RWPE2 (cell line): ENCODE measurements at places on chromosomes 1 and 21.

DNA sequence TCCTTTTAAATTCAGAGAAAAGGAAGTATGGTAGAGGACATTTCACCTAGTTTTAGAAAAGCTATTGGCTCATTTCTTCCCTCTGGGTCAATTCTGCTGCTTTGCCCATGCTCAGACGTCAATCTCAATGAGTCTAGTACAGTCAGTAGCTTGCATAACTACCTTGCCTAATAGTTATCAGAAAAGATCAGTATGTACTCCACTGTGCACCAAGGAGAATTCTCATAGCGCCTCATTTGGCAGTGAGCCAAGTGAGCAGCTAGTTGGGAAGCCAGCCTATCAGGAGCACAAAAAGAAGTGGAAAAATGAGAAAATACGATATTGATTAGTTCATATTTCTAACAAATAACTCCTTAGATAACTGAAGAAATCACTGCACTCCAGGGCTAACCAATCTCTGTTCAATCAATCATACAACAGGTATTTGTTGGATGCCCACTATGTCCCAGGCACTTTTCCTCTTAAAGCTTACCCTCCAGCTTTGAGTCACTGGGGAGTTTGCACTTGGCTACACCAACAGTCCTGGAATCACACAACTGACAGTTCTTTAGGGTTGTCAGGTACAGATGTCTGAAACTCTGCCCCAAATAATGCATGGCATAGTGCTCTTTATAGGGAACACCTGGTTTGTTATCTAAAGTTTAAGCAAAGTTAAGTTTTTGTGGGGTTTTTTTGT, 50.2 kb downstream of the PRDX6 start:
- H3K4me1 ChIP-seq = peaks cover 7% of the 10 kb centered on the region
- no peaks in the 10 kb centered on the region for H3K36me3 ChIP-seq
- no peak overlapping the region for H3K4me3 ChIP-seq
- H3K27ac ChIP-seq = peak overlapping the region; percentile 31
- peak; percentile 50 for DNase-seq

DNA sequence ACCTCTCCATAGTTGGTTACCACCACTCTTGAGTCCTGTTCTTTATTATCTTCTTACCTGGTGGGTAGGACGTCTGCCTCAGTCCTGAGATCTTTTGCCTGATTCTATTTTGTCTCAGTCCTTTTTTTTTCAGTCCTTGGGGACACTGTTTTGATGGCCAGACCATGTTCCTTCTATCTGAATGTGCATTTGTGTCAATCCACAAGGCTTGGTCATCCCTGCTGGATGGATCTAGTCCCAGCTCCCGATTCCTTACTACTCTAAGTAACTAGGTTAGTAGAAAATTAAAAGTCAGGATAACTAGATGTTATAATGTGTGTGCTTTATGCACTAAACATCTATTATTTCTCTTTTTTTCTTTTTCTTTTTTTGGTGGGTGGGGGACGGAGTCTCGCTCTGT, 28.1 kb upstream of the AK4 start:
- no peak overlapping the region for H3K4me3 ChIP-seq
- no peaks in the 10 kb centered on the region for H3K27me3 ChIP-seq
- H3K27ac ChIP-seq = no peak overlapping the region
- H3K4me1 ChIP-seq = no peaks in the 10 kb centered on the region
- DNase-seq = no peak
- H3K36me3 ChIP-seq = no peaks in the 10 kb centered on the region

- H3K36me3 ChIP-seq = no peaks in the 10 kb centered on the region
- no peaks in the 10 kb centered on the region for H3K27me3 ChIP-seq
- no peak overlapping the region for H3K4me3 ChIP-seq
- peak overlapping the region; percentile 62 for H3K27ac ChIP-seq
- peaks cover 17% of the 10 kb centered on the region for H3K4me1 ChIP-seq
Observed at GRCh38 chr1:31549809-31550620, 26.3 kb upstream of the TINAGL1 start.

DNA sequence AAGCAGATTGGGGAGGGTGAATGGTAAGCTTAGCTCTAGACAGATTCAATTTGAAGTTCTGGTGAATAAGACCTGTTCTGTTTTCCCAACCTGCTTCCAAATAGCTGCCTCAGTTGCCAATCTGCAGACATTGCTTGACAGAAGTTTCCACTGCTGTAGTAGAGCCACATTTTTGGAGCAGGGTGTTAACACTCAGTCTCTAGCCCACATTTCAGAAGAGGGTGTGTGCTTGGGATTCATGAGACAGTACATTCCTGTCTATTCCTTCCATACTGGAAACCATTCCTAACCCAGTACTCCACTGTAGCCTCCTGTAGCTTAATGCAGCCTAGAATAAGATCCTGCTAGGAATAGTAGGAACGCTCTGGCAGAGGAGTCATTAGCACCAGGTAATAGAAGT, 450.5 kb downstream of the NUF2 start:
- no peaks in the 10 kb centered on the region for H3K4me1 ChIP-seq

- no peak for DNase-seq
- no peak overlapping the region for H3K27ac ChIP-seq
- no peak overlapping the region for H3K4me3 ChIP-seq
Observed at GRCh38 chr1:218473522-218473921, 128.4 kb downstream of the TGFB2 start.

DNA sequence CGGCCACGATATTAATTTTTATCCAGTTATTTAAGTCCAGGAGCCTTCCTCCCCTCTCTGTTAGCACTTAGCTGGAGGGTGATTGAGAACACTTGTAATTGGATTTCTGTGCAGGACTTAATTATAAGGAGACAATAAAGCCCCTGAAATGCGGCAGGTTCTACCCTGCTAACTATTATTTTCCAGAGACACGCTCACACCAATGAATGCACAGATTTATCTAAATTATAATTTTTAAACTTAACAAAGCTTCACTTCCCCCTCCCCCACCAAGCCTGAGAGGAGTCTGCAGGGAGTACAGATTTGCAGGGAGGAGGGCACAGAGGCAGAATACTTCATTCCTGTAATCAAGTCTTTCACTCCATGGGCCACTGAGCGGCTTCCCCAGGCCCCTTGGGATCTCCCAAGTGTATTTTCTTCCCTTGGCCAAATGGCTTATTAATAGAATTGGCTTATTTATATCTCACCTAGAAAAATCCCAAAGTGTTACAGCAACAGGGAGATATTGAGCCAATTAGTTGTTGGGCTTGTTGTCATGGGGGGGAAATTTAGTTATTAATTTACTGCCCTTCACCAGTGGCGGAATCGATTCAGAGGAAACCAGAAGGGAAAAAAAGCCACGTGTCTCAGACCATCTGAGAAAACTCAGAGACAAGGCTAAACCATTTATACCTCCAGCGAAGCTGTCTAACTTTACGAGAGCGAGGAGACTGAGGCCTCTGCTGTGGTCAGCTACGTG, 99.0 kb upstream of the CD34 start:
- no peaks in the 10 kb centered on the region for H3K36me3 ChIP-seq
- H3K4me1 ChIP-seq = no peaks in the 10 kb centered on the region
- no peaks in the 10 kb centered on the region for H3K27me3 ChIP-seq
- no peak overlapping the region for H3K27ac ChIP-seq

- DNase-seq = peak; percentile 49
- no peaks in the 10 kb centered on the region for H3K36me3 ChIP-seq
- no peaks in the 10 kb centered on the region for H3K27me3 ChIP-seq
- H3K4me1 ChIP-seq = peaks cover 13% of the 10 kb centered on the region
- no peak overlapping the region for H3K27ac ChIP-seq
Observed at GRCh38 chr1:58397187-58397820, 149.2 kb downstream of the OMA1 start.

DNA sequence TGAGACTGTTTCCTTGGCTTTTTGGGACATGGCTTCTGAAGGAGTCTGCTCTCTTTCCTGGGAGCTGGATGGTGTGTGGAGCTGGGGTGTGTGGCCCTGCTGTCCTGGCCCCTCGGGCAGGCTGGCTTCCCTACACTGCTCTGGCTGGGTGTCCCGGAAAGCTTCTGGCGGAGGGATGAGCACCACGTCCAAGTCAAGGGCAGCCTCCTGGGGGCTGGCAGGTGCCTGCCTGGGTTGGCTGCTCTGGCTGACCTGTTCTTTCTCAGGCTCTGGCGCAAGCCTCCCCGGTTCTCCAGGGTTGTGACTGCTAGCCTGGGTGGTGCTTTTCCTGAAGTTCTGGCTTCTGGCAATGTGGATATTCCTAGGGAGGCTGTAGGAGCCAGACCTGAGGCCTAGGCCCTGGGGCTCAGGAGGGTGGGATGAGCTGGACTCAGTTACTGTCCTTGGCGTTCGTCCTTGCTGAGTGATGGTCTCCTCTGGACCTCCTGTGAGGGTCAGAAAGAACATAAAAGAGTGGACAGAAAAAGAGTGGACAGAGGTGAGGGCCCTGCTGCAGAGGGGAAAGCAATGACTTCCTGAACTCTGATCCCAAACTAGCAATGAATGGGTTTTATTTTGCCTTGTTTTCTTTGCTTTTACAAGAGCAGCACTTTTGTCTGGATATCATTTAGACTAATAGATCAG, 9.4 kb downstream of the C1orf116 start:
- H3K4me1 ChIP-seq = peaks cover 71% of the 10 kb centered on the region
- peaks cover 70% of the 10 kb centered on the region for H3K36me3 ChIP-seq
- no peaks in the 10 kb centered on the region for H3K27me3 ChIP-seq

DNA sequence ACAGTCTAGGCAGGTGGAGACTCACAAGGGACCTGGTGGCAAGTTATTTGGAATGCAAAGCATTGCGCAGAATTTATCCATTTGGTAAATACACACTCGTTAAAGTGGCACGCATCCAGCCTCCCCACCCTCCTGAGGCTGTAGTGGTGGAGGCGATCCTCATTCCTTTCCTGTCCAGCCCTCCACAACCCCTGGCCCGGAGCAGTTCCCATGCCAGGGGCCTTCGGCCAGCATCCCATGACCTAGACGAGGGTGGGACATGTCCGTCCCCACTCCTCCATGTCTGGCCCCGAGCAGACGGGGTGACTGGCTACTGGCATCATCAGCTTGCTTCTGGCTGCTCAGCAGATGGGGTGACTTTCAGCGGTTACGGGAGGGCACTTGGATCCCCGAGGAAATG, 281.5 kb upstream of the VAMP3 start:
- no peak overlapping the region for H3K27ac ChIP-seq
- H3K27me3 ChIP-seq = no peaks in the 10 kb centered on the region
- no peaks in the 10 kb centered on the region for H3K36me3 ChIP-seq
- H3K4me1 ChIP-seq = peaks cover 12% of the 10 kb centered on the region

GRCh38 chr1:149962039-149962647, 25.5 kb upstream of the MTMR11 start:
- H3K4me1 ChIP-seq = no peaks in the 10 kb centered on the region
- no peak overlapping the region for H3K4me3 ChIP-seq
- H3K27ac ChIP-seq = no peak overlapping the region
- no peaks in the 10 kb centered on the region for H3K27me3 ChIP-seq

GRCh38 chr1:50700621-50701020, 259.4 kb downstream of the FAF1 start:
- 0 out of 2 replicates have a peak, but pooled peaks cover 7% of the 10 kb centered on the region for H3K36me3 ChIP-seq
- H3K4me1 ChIP-seq = peaks cover 18% of the 10 kb centered on the region
- no peak for DNase-seq
- H3K4me3 ChIP-seq = no peak overlapping the region
- H3K27me3 ChIP-seq = no peaks in the 10 kb centered on the region

DNA sequence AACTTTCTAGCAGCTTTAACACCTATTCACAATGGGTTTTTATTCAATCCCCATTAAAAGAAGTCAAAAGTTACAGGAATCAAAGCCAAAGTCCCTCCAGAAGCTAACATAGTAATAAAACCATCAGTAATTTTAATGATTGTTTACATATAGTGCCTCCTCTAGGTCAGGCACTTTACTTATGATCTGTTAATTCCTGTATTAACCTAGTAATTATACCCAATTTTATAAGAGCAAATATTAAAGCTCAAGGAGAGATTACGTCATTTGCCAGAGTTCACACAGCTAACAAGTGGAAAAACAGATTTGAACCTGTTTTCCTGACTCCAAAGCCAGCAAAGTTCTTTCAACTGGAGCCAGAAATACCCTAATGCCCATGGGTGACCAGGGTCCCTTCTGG, 112.9 kb upstream of the F3 start:
- no peaks in the 10 kb centered on the region for H3K27me3 ChIP-seq
- H3K4me1 ChIP-seq = peaks cover 39% of the 10 kb centered on the region
- no peak overlapping the region for H3K4me3 ChIP-seq
- no peaks in the 10 kb centered on the region for H3K36me3 ChIP-seq

DNA sequence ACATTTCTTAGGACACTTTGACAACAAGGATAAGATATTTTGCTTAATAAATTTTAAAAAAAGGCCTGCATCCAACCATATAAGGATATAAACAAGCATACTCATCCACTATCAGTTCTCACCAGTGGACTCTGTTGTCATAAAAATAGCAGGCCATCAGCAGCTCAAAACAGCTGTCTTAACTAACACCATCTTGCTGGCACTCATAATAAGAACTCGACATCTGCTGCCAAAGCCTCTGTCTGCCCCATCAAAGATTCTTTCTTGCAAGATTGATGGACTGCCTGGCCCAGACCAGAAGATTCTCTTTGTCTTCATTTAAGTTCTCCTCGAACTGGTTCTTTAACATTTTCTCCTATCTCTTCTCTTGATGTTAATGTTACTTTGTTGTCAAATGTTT, 10.1 kb downstream of the JMJD4 start:
- H3K4me1 ChIP-seq = no peaks in the 10 kb centered on the region
- H3K4me3 ChIP-seq = no peak overlapping the region

GRCh38 chr21:33539616-33540015, 2.3 kb downstream of the GART start:
- peaks cover 15% of the 10 kb centered on the region for H3K4me1 ChIP-seq
- no peak overlapping the region for H3K27ac ChIP-seq
- H3K4me3 ChIP-seq = no peak overlapping the region
- peaks cover 81% of the 10 kb centered on the region for H3K36me3 ChIP-seq
- no peaks in the 10 kb centered on the region for H3K27me3 ChIP-seq

DNA sequence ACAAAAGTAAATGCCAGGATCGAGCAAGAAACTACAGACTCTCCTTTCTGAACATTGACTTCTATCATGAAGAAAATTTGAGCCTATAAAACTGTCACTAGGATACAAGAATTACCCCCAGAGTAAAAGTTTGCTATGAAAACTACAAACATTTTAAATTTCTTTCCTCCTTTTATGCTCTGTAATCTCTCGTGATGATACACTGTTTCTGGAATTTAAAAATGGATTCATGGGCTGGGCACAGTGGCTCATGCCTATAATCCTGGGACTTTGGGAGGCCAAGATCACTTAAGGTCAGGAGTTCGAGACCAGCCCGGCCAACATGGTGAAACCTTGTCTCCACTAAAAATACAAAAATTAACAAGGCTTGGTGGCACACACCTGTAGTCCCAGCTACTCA, 181.3 kb downstream of the ZNF281 start:
- DNase-seq = no peak
- peaks cover 19% of the 10 kb centered on the region for H3K4me1 ChIP-seq
- H3K36me3 ChIP-seq = no peaks in the 10 kb centered on the region
- no peak overlapping the region for H3K27ac ChIP-seq
- no peak overlapping the region for H3K4me3 ChIP-seq
- no peaks in the 10 kb centered on the region for H3K27me3 ChIP-seq

DNA sequence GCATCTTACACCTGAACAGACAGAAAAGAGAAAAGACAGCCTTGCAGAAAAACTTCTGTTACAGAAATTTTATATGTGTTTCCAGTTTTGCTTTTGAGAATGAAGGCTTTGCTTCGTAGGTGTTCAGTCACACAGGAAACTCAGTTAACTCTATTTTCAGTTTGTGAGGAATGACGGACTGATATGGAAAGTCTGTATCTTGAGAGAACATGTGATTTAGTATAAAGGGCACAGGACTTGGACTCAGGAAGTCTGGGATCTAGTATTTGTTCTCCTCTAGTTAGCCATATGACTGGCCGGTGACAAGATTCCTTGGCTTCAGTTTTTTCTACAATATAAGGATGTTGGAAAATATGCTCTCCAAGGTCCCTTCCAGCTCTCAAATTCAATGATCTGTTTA, 149.1 kb downstream of the OLFM3 start:
- H3K27ac ChIP-seq = no peak overlapping the region
- H3K4me1 ChIP-seq = no peaks in the 10 kb centered on the region
- no peak for DNase-seq
- no peak overlapping the region for H3K4me3 ChIP-seq
- peaks cover 27% of the 10 kb centered on the region for H3K27me3 ChIP-seq
